ENCODE measurements at places on chromosomes 1 and 21. TPM values are rescaled to one million over a fixed set of nuclear protein-coding genes. Genes with fewer than 3 reads are reported as not detected.
A peak's percentile ranks its signal among the peaks of the same experiment; 100 is the strongest.

DNA sequence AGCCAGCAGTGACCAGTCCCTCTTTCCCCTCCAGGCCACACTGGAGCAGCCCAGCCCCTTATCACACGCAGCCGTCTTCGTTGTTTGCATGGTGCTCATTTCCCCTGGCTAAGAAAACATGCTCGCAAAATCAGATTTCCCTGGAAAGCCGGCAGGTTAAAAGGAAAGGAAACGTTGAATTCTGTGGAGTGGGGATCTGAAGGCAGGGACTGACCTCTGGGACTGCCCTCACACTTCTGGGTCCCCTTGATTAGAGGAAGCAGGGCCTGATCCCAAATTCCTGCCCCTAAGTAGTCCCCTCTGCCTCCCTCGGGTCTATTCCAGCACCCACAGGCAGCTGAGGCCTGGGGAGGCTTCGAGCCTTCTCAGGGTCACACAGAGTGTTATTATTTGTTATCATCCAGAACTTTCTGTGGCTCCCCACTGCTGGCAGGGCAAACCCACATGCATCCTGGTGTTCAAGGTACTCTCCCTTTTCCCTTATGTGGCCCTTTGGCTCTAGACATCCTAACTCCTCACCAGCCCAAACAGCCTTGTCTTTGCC lies 125.2 kb upstream of the ZBTB40 start:
- DNase-seq: no peak

Gene GPR25
- total RNA-seq: not detected

- DNase-seq: peak; percentile 47
These were observed 56.7 kb downstream of the PLPP3 start for GRCh38 chr1:56522680-56523079.

- no peak for DNase-seq
These were observed at the start of gene ZBTB7B for GRCh38 chr1:155002464-155003226. Gene ZBTB7B (plus strand): TSS chr1:155002802. CDS start chr1:155014661, 11,859 bp downstream.

GRCh38 chr1:31640964-31641363 lies 3.7 kb downstream of the PEF1 start:
- no peak for DNase-seq

GRCh38 chr1:70818401-70818800 lies 229.2 kb downstream of the PTGER3 start:
- DNase-seq: no peak

- no peak for DNase-seq
These were observed 50.5 kb upstream of the GADD45A start for GRCh38 chr1:67634396-67634935.

DNA sequence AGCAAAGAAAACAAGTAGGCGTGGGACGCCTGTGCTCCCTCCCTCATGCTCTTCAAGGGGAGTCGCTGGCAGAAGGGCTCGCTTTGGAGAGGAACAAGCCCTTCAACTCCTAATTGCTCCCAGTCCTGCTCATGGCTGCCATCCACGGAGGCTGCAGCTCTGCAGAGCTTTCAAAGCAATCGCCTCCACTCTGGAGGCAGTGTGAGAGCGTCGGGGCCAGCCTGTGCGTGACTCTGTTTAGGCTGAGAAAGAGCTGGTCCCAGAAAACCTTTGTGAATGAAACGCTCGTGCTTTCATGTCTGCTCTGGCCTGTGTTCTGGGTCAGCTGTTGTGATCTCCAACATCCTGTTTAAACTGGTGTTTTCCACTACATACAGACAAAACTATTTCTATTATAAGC lies 23.9 kb upstream of the RUNX1 start:
- no peak for DNase-seq

Gene CD53
- not detected for total RNA-seq

Data from pulmonary artery endothelial cell (primary cell).